ENCODE measurements at places on chromosomes 3 and 15.

- DNase-seq: no peak
These were observed 292.8 kb downstream of the MEX3B start for GRCh38 chr15:81752974-81753373.

- no peak for DNase-seq
These were observed 83.4 kb downstream of the RBPMS2 start for GRCh38 chr15:64691896-64692565.

- DNase-seq: no peak
These were observed 5.4 kb downstream of the BTBD1 start for GRCh38 chr15:83061680-83062079.

GRCh38 chr3:153210660-153211059, 48.6 kb downstream of the RAP2B start:
- peak; percentile 46 for DNase-seq

DNA sequence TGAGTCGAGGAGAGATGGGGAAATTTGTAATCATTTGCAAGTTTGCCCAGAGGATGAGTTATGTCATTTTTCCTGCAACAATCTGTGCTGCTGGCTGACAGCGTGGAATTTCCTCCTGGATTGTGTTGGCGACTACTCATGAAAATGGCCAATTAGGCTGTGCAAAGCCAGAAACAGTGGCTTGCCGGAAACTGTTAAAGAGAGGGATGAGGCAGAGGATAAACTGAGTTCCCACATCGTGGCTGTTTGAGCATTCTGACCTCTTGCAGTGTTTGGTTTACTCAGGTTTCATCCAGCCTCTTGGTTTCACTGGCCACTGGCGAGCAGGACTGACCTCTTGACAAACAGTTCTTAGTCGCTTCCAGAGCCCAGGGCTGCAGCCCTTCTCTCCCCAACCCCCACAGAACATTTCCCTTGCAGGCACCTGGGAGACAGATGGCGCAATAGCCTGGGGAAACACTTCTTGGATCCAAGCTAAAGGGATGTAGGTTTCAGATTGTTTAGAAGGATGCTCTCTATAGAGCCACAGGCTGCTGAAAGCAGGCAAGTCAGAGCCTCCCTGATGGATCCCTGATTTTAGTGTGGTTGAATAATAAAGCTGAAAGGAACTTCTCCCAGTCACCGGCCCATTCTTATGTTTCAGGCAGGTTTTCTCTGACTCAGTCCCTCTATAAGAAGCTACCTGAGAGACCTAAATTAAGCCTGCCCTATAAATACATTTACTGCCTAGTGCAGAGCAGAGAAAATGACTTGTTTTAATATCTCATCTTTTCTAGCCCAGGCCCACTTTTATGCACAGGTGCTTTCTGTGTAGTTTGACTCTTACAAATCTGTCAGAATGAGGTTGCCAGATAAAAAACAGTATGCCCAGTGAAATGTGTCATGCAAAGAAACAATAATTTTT, 92.8 kb upstream of the UBE2E1 start:
- no peak for DNase-seq

GRCh38 chr15:47376190-47376589, 341.1 kb upstream of the SEMA6D start:
- DNase-seq: no peak
